Foreskin keratinocyte (primary cell): ENCODE measurements at places on chromosomes 7 and 10.

GRCh38 chr7:87110778-87111177, 41.5 kb upstream of the DMTF1 start:
- peak; percentile 37 for DNase-seq

GRCh38 chr7:128379900-128380479, 18.5 kb upstream of the PRRT4 start:
- no peak for DNase-seq

GRCh38 chr10:130631142-130632096, 495.2 kb downstream of the GLRX3 start:
- no peak for DNase-seq

DNA sequence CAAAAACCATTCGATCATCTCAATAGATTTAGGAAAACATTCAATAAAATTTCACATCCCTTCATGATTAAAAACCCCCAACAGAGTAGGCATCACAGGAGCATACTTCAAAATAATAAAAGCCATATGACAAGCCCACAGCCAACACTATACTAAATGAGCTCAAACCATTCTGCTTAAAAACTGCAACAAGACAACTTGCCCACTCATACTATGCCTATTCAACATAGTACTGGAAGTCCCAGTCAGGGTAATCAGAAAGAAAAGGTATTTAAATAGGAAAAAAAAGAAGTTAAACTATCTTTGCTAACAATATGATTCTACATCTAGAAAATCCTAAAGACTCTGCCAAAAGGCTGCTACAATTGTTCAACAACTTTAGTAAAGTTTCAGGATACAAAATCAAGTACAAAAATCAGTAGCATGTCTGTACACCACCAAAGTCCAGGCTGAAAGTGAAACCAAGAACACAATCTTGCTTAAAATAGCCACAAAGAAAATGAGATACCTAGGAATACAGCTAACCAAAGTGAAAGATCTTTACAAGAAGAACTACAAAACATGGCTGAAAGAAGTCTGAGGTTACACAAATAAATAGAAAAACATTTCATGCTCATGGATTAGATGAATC, 882.6 kb downstream of the GRM8 start:
- DNase-seq, result no peak

DNA sequence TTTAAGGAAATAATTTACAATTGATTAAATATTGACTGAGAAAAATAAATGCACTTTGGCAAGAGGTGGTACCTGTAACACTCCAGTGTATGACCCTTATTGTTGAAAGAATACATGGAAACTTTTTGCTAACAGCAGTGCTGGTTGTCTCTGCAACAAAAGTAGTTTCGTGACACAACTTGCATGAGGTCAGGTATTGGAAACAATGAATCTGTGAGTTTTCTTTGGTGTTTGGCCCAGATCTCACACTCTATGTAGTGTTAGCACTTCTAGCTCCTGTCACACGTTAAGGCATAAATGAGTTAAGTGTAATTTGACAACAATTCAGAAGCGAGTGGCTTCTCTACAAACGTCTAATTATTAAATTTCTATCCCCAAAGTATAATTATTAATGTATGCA, 137.7 kb upstream of the MDFIC start:
- no peak for DNase-seq

DNA sequence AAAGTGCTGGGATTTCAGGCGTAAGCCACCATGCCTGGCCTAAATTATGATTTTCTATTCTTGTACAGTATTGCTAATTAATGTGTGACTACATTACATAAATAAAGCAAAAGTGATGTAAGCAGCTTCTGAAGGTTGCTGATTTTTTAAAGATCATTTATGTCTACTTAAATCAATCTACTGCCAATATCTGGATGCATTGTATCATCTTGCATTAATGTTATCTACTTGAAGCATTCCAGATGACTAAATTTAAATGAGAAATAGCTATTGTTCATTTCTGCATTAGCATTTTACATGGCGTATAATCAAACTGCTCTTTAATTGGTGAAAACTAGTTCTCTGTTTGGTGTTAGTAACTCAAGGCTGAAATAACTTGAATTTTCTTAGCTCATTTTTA, 37.1 kb upstream of the HIBADH start:
- no peak for DNase-seq

- DNase-seq, result no peak
Measured at GRCh38 chr7:12322284-12322902, 81.3 kb downstream of the VWDE start.

GRCh38 chr10:128158021-128158795, 32.0 kb upstream of the MKI67 start:
- DNase-seq, result no peak

DNA sequence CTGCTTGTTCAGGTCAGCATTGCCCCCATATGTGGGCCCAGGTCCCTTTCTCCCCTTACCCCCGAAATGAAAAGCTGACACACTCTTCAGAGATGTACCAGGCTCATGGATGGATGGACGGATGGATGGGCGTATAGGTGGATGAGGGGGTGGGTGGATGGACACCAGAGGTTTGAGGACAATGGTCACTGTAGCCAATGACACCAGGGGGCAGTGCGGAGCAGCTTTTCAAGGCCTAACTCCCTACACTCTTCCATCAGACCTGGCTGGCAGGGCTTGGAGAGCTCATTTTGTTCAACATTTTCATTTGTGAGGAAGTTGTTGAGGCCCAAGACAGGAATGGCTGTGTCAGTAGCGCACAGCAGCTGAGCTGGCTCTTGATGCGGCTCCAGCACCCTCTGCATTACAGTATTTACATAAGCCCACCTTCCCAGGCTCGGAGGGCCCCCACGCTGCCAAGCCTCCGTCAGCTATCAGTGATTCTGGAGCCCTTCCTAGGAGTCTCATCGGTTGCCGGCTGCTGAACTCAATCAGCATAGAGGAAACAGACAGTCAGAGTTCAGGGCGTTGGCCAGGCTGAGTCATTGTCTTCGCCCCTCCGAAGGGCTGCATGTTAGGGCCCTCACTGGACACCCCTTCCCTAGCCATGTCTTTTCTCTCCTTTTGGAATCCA, 11.6 kb upstream of the FFAR4 start:
- DNase-seq, result no peak

DNA sequence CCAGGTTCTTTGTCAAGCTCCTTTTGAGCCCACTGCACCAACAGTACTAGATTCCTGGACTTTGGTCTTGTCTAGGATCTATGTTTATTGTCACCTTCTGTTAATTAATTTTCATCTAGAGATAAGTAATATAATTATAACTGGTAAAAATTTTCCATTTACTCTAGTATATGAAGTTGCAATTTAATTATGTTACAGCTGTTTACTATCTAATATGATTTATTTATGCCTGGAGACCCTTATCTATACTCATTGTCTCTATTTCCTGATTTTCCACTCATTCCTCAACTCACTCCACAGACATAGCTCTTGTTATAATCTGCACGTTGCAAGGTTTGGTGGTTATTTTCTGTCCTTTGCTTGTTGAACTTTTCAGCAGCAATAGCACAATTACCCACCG, 63.2 kb upstream of the PHF14 start:
- no peak for DNase-seq

GRCh38 chr7:137755427-137755826, 91.3 kb downstream of the DGKI start:
- no peak for DNase-seq
